Neuronal stem cell (in vitro differentiated cells): ENCODE measurements at places on chromosomes 16 and 17.
A peak's percentile ranks its signal among the peaks of the same experiment; 100 is the strongest.

DNA sequence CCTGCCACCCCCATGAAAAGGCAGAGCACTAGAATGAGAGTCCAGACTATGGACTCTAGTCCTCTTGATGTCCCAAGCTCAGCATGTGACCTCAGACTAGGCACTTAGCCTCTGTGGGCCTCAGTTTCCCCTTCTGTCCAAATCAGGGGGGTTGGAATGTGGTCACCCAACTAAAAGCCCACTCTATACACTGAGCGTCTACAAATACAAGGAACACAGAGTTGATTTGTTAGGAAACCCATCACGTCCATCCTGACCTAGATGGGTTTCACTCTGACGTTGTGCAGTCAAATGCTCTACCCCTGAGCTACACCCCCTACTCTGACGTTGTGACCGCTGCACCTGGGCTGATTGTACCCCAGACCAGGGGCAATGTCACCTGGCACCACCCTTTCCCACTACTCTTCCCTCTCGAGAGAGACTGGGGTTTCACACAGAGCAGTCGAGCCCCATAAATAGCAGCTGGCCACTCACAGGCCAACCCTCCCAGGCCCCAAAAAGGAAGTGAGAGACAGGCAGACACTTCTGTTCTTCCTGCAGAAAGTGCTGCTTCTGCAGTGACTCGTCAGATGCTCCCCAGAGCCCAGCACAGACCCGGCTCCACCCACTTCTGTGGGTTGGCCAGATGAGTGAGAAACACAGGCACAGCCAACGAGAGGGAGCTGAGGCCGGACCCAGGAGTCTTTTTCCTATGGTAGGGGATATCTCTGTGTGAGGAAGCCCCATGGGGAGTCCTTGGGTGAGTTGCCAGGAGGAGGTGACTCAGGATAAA is 16.1 kb upstream of the TNFRSF13B start:
- no peak for DNase-seq
- peaks cover 2% of the 10 kb centered on the region for H3K4me1 ChIP-seq
- H3K4me3 ChIP-seq = no peak overlapping the region
- no peak overlapping the region for H3K27ac ChIP-seq
- no peaks in the 10 kb centered on the region for H3K36me3 ChIP-seq
- peaks cover 14% of the 10 kb centered on the region for H3K27me3 ChIP-seq

DNA sequence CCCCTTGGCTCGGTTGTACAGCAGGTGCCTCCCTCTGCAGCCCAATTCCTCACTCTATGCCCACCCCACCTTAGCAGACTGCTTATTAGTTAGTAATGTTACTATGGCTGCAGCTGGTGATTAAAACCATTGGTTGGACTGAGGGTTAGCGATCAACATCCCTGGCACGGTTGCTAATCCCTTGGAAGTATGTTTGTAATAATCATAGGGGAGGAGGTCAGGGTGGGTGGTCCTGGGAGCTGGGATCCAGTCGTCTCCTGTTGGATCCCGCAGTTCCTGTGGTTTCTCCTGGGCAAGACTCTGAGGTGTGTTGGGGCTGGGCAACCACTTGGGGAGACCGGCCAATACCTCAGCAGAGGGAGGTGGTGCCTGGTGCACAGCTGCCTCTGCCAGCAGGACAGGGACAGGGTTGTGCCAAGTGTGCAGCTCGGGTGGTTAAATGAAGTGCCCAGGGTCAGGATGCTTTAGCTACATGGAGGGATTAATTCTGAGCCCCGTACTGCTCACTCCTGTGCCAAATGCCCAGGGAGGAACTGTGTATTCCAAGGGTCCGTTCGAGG is 38.0 kb downstream of the FZD2 start:
- H3K4me1 ChIP-seq = peaks cover 14% of the 10 kb centered on the region
- no peak for DNase-seq
- no peaks in the 10 kb centered on the region for H3K36me3 ChIP-seq
- H3K27ac ChIP-seq = no peak overlapping the region

- peaks cover 23% of the 10 kb centered on the region for H3K36me3 ChIP-seq
- no peak overlapping the region for H3K4me3 ChIP-seq
- H3K27me3 ChIP-seq = no peaks in the 10 kb centered on the region
- H3K4me1 ChIP-seq = peaks cover 29% of the 10 kb centered on the region
- H3K27ac ChIP-seq = peak overlapping the region; percentile 22
- no peak for DNase-seq
Measured at GRCh38 chr17:38464723-38465390, 36.6 kb downstream of the ARHGAP23 start.

GRCh38 chr17:39027455-39028035 is 60.3 kb upstream of the FBXO47 start:
- no peaks in the 10 kb centered on the region for H3K4me1 ChIP-seq
- no peak overlapping the region for H3K4me3 ChIP-seq
- no peak overlapping the region for H3K27ac ChIP-seq
- no peaks in the 10 kb centered on the region for H3K27me3 ChIP-seq
- no peaks in the 10 kb centered on the region for H3K36me3 ChIP-seq

- H3K36me3 ChIP-seq = no peaks in the 10 kb centered on the region
- no peaks in the 10 kb centered on the region for H3K27me3 ChIP-seq
- no peak overlapping the region for H3K27ac ChIP-seq
- H3K4me3 ChIP-seq = no peak overlapping the region
- H3K4me1 ChIP-seq = peaks cover 12% of the 10 kb centered on the region
Measured at GRCh38 chr17:81477173-81477572, 35.4 kb downstream of the ACTG1 start.
